Stimulated activated CD4-positive, alpha-beta T cell treated with anti-CD3 and anti-CD28 coated beads, TNF-alpha, amount 100 ng/mL, for 4 hours (primary cell): ENCODE measurements at places on chromosomes 4 and X.

GRCh38 chr4:75065909-75066308, 133.0 kb downstream of the PARM1 start:
- DNase-seq, result no peak

DNA sequence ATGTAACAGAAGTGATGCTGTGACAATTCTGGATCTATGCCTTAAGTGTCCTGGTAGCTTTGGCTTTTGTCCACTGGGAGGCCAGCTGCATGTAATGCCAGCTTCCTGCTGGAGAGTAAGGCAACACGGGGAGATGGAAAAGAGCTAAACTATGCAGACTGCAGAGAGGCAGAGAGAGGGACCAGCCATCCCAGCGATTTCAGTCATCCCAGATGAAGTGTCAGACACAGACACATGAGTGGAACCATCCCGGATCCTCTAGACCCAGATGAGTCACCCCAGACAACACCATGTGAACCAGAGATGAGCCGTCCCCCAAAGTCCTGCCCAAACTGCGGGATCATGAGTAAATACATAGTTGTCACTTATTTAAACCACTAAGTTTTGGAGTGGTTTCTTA, 14.6 kb downstream of the SRPX start:
- no peak for DNase-seq

DNA sequence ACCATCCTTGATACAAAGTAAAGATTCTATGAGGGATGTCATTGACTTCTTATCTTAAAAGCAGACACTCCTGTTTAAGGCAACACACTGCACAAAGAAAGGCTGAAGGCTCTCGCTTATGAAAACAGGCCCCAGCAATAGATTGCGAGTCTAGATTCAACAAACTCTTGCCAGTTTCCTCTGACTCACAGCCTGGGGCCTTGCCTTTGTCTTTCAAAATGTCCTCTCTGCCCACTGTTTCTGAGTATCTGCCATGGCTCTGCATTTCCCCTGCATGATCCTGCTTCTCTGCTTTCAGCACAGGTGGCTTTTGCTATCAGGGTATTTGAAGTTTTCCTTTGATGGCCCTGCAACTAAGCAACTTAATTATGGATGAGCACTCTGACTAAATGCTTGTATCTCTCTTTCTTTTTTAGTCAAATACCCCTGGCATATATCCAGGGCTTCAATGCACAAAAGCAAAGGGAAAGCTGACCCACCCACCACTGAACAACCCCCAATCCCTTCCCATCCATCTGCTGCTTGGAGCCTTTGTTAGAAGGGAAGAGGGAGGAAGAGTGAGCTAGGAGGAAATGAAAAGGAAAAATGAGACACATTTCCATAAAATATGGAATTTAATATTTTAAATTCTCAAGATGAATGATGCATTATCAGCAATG, 32.2 kb downstream of the NDP start:
- no peak for DNase-seq

- no peak for DNase-seq
These were observed 46.0 kb downstream of the ANKRD50 start for GRCh38 chr4:124666496-124666895.

DNA sequence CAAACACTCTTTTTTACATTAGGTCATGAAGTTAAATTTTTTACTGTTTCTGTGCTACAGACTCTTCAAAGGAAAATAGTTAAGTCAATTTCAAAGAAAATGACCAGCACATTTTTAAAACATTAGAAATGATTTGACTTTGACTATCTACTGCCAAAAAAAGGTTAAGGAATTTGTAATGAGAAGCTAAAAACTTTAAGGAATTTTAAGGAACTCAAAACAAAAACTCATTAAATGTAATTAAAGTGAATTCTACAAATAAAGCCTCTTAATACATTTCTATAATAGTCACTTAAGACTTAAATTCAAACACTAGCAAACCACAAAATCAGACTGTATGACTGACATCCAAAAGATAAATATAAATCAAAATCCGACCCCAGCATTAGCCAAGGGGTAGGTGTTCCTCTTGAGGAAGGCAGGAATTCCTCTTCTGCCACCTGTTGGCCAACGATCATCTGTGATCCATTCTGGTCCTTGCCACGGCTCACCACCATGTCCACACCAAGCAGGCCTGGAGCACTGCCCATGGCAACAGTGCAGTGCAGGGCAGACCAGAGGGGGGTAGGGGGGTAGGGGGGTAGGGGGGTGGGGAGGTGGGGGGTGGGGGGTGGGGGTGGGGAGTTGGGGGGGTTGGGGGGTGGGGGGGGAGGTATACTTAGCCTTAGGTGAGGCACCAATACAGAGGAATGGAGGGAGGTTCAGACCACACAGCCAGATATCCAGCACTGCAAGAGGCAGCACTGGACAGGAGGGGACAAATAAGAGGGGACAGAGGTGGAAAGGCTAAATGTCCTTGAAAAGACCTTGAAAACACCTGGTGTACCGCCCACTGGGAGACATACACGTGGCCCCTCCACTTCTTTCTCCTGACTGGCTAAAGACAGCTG, 287.4 kb downstream of the CHIC1 start:
- DNase-seq, result no peak

DNA sequence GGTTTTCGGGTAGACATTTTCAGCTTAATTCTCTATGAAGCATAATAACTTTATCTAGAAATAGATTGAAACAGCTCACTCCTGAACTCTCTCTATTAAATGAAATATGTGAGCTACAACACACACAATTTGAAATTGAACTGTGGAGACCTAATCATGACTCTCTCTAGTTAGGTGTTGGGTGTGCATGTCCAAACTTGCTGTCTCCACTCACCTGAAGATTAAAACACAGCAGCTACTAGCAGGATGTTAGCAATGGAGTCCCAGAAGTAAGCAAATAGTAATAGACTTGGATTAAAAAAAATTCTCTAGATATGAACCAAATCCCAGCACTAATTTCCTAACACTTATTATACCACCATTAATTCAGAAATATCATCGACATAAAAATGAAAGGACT, 173.1 kb downstream of the FSTL5 start:
- no peak for DNase-seq

GRCh38 chr4:153573881-153574802, 108.0 kb downstream of the TMEM131L start:
- peak; percentile 46 for DNase-seq

- DNase-seq, result no peak
These were observed 192.3 kb downstream of the SPATA18 start for GRCh38 chr4:52243367-52243766.
